ENCODE measurements at places on chromosomes 12 and 14.

GRCh38 chr14:98940693-98941437 lies 331.1 kb downstream of the BCL11B start:
- DNase-seq = no peak

GRCh38 chr12:84186433-84186832 lies 726.2 kb downstream of the SLC6A15 start:
- DNase-seq = no peak

- no peak for DNase-seq
Measured at GRCh38 chr12:89376844-89377243, 24.5 kb upstream of the DUSP6 start.

- DNase-seq = no peak
Measured at GRCh38 chr12:49349266-49349665, 2.6 kb downstream of the DNAJC22 start.

DNA sequence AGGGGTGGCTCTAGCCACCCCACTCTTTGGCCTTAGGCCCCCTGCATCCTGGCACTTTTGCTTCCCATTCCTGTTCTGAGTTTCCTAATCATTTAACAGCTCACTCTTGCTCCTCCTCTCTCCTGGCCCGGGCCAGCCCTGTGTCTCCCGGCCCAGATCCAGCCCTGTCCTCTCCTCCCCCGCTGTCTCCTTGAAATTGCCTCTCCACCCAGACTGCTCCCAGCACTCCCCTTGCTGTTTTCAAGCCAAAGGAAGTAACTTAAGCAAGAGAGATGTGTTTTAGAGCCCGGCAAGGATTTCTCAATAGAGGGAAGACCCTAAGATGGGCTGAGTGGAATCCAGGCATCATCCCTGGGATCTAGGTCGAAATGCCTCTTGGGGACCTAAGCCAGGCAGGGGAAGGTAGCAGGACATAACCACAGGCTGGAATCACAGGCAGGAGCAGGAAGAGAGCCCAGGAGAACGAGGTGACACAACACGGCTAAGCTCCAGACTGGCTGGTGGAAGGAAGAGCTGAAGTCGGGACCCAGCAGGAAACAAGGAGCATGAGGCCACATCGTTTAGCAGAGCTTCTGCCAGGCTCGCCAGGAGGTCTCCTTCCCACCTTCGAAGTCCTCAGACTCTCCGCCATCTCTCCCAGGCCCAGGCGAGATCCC lies 2.0 kb upstream of the LRP1-AS start:
- DNase-seq = no peak

GRCh38 chr12:96132819-96133218 lies 61.4 kb upstream of the ELK3 start:
- DNase-seq = no peak

DNA sequence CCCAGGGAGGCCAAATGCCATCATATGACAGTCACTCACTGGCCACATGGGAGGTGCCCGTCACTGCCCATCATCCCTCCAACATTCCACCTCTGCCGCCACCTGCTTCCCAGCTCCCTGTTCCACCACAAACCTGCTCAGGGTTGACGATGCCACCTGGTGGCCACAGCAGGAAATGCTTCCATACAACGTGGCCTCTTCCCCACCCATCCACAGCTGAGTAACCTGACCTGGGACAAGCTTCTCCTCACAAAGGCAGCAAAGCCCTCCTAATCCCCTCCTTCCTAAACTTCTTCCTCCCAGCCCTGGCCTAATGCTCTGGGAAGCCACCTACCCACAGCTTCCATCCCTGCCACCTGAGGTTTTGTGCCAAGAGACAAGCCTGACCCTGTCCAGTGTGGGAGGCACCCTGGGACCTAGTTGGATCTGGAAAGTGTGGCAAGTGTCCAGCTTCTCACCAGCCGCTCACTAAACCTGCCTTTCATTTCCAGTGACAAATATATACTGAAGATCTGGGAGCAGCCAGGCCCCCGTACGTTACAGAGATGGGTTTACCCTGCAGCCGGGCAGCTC lies 4.3 kb downstream of the DEGS2 start:
- DNase-seq = no peak

- DNase-seq = no peak
Measured at GRCh38 chr14:55900749-55901148, 217.5 kb upstream of the PELI2 start.

DNA sequence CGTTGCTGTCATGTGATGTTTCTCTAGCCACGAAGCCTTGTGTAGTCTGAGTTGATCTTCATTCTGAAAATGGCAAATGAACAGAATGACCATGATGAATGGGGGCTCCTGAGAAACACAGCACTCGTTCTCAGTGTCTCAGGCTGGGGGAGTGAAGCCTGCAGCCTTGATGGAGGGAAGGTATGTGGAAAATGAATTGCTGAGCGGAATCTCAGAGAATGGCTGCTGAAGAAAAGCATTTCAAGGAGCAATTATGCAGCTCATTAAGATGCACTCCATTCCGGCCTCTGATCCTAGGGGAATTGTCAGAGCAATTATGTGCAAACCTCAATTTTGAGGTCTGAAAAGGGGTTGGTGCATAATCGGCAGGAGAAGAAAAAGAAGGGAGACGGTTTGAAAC lies 167.1 kb downstream of the CHST11 start:
- no peak for DNase-seq

- DNase-seq = no peak
Measured at GRCh38 chr12:62543324-62543723, 76.7 kb downstream of the MON2 start.

GRCh38 chr12:98352835-98353234 lies 162.6 kb upstream of the TMPO start:
- DNase-seq = no peak

DNA sequence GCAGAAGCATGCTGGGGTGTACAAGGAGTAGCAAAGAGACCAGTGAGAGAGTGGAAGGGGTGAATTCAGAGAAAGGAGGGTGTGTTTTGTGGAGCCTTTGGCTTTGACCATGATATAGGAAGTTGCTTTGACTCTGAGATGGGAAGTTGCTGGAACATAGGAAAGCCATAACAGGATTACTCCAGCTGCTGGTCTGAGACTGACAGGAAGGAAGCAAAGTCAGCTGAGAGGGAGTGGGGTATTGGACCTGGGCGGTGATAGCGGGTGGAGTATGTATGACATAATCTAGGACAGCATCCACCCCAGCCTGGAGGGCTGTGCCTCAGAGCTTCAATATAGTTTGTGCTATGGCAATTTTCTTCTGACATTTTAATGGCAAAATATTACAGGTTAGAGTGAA lies 324.4 kb downstream of the PDZRN4 start:
- no peak for DNase-seq

All from GM13976 (cell line).